ENCODE measurements at places on chromosomes 2 and 18. TPM values are rescaled to one million over a fixed set of nuclear protein-coding genes. Genes with fewer than 3 reads are reported as not detected.

TMEM178A gene
- total RNA-seq, result not detected

- H3K27me3 ChIP-seq, result no peaks in the 10 kb centered on the region
- H3K4me3 ChIP-seq, result no peak overlapping the region
- H3K27ac ChIP-seq, result no peak overlapping the region
- H3K4me1 ChIP-seq, result no peaks in the 10 kb centered on the region
Observed at GRCh38 chr18:47168509-47168908, 7.7 kb downstream of the IER3IP1 start.

- no peaks in the 10 kb centered on the region for H3K27me3 ChIP-seq
- H3K4me3 ChIP-seq, result no peak overlapping the region
- H3K27ac ChIP-seq, result no peak overlapping the region
- no peaks in the 10 kb centered on the region for H3K36me3 ChIP-seq
- DNase-seq, result no peak
Observed at GRCh38 chr2:224875841-224876240, 159.7 kb upstream of the CCDC195 start.

DNA sequence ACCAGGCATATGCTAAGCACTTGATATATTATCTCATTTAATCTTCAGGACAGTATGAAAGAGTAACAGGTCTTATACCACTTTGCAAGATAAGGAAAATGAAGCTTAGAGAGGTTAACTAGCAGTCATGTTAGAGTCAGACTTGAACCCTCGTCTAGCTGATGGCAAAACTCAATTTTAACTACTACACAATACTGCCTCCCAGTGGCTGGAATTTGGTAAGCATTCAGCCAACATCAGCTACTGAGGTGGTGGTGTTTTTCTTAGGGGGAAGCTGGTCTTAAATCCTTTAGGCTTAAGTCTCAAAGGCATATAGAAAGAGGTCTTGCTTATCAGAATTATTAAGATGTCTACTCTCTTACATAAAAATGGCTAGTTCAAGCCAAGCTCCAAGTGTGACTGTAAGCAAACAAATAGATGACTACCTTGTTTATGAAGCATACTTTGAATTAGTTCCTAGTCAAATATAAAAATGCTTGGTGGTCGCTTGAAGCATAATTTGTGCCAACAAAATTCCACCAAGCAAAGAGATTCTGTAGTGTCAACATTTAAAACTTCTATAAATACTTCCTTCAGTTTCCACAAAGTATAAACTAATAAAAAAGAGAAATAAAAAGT lies 325.4 kb upstream of the FIGN start:
- DNase-seq, result peak; percentile 3
- no peak overlapping the region for H3K27ac ChIP-seq
- H3K27me3 ChIP-seq, result no peaks in the 10 kb centered on the region
- no peaks in the 10 kb centered on the region for H3K36me3 ChIP-seq
- H3K4me1 ChIP-seq, result no peaks in the 10 kb centered on the region

DNA sequence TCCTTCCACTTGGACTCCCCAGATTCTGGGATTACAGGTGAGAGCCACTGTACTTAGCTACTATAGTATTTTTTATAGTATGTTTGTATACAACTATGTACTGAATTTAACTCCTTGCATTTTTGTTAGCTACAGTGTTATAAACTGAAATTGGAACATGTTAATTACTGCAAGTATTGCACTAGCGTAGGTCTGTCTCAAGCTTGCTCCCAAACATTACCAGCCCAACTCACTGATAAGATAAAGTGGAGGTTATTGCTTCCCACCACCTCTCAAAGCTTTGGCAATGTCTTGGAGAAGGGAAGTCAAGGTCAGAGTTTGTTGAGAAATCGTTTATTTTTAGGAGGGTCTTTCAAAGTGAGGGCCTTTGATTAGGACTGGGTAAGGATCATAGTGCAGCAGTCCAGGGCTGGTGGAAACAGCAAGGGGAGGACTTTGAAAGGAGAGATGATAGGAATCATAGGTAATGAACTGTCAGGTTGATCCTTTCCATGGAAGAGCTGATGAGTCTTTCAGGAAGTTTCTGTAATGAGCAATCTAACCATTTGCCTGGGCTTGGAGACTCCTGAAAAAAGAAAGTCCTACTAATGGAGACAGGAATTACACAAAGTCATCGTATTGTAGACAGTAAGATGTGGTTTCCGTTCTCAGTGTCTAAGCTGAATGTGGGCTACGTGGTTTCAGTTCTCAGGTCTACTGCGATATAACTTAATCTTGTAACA lies 257.1 kb downstream of the MYO3B start:
- no peaks in the 10 kb centered on the region for H3K4me1 ChIP-seq
- H3K27ac ChIP-seq, result no peak overlapping the region
- H3K4me3 ChIP-seq, result no peak overlapping the region

DNA sequence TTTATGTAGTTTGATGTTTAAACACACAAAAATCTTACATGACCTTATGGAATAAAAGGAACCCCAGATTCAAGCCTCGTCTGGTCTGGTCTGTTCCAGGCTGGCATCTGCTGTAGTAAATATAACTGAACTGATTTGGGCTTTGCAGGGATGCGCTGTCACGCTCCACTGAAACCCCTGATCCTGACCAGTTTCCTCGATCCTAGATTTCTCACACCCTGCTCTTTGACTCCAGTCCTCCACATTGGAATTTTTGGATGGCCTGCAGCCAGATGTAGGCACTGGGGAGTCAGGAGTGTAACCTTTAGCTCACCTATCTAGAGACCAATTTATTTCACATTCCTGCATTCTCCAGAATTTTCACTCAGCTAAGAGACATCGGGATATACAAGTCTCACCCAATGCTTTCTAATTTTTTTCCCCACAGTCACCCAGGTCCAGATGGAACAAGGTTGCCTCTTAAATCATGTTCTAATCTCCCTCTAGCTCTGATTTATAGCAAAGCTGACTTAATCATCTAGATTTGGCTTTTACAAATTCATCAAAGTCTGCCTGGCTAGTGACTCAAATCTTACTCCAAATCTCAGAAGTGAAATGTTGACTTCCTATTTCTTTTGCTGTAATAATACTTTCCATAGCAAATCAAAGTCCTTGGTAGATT lies 219.6 kb downstream of the CD226 start:
- H3K4me3 ChIP-seq, result no peak overlapping the region
- H3K4me1 ChIP-seq, result no peaks in the 10 kb centered on the region
- DNase-seq, result no peak
- no peaks in the 10 kb centered on the region for H3K36me3 ChIP-seq
- no peaks in the 10 kb centered on the region for H3K27me3 ChIP-seq

PLCD4 gene
- total RNA-seq, result not detected

- no peak for DNase-seq
- H3K27me3 ChIP-seq, result peaks cover 43% of the 10 kb centered on the region
- no peaks in the 10 kb centered on the region for H3K4me1 ChIP-seq
Observed at GRCh38 chr2:27798948-27799645, 27.6 kb downstream of the MRPL33 start.

GRCh38 chr2:191656792-191657191 lies 21.1 kb upstream of the NABP1 start:
- H3K27ac ChIP-seq, result no peak overlapping the region
- no peaks in the 10 kb centered on the region for H3K27me3 ChIP-seq
- no peak for DNase-seq
- no peaks in the 10 kb centered on the region for H3K36me3 ChIP-seq
- H3K4me1 ChIP-seq, result no peaks in the 10 kb centered on the region
- H3K4me3 ChIP-seq, result no peak overlapping the region

THOC1 gene
- 66.3 TPM for total RNA-seq

DNA sequence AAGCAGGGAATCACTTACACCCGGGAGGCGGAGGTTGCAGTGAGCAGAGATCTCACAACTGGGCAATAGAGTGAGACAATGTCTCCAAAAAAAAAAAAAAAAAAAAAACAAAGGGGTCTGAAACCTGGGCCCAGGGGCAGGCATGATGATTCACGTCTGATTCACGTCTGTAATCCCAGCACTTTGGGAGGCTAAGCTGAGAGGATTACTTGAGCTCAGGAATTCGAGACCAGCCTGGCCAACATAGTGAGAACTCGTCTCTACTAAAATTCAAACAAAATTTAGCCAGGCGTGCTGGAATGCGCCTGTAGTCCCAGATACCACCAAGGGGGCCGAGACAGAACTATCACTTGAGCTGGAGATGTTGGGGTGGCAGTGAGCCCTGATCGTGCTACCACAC lies 30.3 kb downstream of the TEX44 start:
- H3K4me3 ChIP-seq, result no peak overlapping the region
- H3K4me1 ChIP-seq, result peaks cover 5% of the 10 kb centered on the region

All from K562 (cell line).